Karpas-422 (cell line): ENCODE measurements at places on chromosomes 4 and X. TPM values are rescaled to one million over a fixed set of nuclear protein-coding genes. Genes with fewer than 3 reads are reported as not detected.

DNA sequence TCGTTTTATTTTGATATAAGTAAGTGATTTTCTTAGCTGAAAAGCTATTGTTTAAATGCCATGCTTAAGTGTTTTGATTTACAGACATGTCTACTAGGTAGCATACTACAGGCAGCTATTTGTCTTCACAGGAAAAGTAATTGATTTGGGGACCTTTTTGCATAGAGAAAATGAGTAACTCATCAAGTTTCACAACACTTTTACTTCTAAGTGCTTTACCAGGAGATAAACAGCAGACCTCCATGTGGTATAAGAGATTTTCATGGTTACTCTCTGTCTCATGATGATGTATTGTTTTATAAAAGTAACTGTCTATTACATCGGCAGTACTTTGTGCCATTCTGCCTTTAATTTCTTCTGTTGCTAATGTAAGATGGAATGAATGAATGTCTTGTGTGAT lies 28.7 kb downstream of the RBPJ start:
- no peak for DNase-seq

- DNase-seq, result no peak
These were observed 55.2 kb downstream of the CHST7 start for GRCh38 chrX:46628460-46629371.

Gene IL21
- total RNA-seq, result not detected in 2 replicates

Gene KIAA1210
- 0.87 and 1.2 TPM in 2 replicates for total RNA-seq

DNA sequence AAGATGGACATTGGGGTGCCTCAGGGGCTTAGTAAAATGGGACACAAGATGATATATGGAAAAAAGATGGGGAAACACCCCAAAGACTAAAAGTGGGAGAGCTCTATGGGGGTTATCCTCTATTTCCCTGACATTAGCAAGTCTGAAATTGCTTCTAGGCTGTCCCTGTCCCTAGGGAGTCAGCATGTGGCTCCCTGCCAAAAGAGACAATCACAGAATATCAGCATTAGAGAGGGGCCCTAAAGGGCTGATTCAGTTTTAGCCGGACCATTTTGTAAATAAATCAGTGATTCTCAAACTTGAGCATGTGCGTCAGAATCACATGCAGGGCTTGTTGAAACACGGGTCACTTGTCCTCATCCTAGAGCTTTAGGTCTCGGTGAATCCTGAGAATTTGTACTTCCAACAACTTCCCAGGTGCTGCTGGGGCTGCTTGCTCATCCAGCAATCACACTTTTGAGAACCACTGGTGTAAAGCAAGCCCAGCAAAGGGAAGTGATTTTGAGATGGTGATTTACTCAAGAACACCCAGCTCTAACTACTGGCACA lies 165.3 kb upstream of the DGKK start:
- no peak for DNase-seq

- DNase-seq, result no peak
These were observed 106.3 kb downstream of the TRAPPC11 start for GRCh38 chr4:183765251-183765911.

Gene PPP1R2C
- total RNA-seq, result not detected in 2 replicates

- DNase-seq, result no peak
These were observed 51.8 kb downstream of the MAP7D3 start for GRCh38 chrX:136199365-136199764.

- DNase-seq, result no peak
These were observed 337.0 kb upstream of the MAGEB16 start for GRCh38 chrX:35461164-35461563.

- no peak for DNase-seq
These were observed 8.8 kb upstream of the PIGA start for GRCh38 chrX:15344106-15344505.

GRCh38 chr4:109029987-109030386 lies 267.1 kb upstream of the ETNPPL start:
- DNase-seq, result no peak

GRCh38 chr4:60034361-60034760 lies 1165.8 kb upstream of the ADGRL3 start:
- no peak for DNase-seq

Gene MPP1
- 5.7 and 10.7 TPM in 2 replicates for total RNA-seq

Gene SH2D1A
- 0.72 and 1.5 TPM in 2 replicates for total RNA-seq

Gene TLL1
- total RNA-seq, result not detected in 2 replicates

DNA sequence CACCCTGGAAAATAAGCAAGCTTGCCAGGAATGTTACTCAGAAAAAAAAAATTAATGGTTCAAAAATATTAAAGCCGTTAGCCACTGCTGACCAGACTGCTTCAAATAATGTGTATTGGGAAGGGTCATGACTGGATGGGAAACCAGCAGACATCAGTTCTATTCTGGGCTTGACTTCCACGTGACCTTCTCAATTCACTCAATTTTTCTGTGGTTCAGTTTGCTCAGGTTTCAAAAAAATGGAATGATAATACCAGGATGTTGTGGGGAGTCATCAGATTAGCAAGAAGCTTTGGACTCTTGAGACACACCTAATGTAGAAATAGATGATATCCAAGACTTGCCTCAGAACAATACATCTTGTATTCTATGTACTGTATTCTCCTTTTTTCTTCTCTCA lies 541.9 kb upstream of the BOD1L1 start:
- DNase-seq, result no peak

- DNase-seq, result no peak
These were observed 97.3 kb upstream of the SPRY1 start for GRCh38 chr4:123299212-123299691.
